ENCODE measurements at places on chromosomes 3 and 15.
A peak's percentile ranks its signal among the peaks of the same experiment; 100 is the strongest.

GRCh38 chr15:39115379-39116057 lies 465.4 kb upstream of the THBS1 start:
- no peak for DNase-seq

DNA sequence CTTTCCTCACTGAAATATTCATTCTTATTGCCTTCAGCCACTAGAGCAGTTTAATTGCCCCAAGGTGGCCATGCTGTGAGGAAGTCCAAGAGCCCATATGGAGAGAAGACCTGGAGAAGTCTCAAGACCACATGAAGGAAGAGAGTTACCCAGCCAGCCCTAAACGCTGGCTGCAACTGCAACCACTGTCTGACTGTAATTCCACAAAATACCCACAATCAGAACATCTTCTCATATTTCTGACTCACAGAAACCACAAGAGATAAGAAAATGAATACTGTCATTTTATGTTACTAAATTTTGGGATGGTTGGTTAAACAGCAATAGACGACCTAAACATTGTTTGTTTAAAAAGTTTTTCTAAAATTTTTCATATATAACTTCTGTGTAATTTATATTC lies 14.7 kb upstream of the SST start:
- no peak for DNase-seq

GRCh38 chr3:2452249-2452648 lies 353.6 kb downstream of the CNTN4 start:
- DNase-seq, result no peak

DNA sequence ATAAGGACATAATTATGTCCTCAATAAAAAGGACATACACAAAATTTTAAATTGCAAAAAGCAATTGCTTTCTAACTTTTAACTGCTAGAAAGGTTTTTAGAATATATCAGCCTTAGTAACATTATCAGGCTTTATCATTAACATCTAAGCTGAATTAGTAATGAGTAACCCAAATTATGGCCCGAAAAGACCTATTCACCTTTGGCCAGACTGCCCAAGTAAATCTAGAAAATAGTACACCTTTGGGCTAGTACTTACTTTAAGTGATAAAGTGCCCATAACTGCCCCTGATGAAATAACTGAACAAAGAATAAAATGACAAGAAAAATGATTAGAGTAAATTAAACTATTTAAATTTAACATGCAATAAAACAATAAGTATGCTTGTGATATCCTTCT lies 117.2 kb downstream of the TBL1XR1 start:
- DNase-seq, result no peak

GRCh38 chr3:78314327-78314726 lies 1274.4 kb downstream of the ROBO2 start:
- DNase-seq, result no peak

GRCh38 chr3:53482227-53482626 lies 12.2 kb upstream of the CACNA1D start:
- no peak for DNase-seq

DNA sequence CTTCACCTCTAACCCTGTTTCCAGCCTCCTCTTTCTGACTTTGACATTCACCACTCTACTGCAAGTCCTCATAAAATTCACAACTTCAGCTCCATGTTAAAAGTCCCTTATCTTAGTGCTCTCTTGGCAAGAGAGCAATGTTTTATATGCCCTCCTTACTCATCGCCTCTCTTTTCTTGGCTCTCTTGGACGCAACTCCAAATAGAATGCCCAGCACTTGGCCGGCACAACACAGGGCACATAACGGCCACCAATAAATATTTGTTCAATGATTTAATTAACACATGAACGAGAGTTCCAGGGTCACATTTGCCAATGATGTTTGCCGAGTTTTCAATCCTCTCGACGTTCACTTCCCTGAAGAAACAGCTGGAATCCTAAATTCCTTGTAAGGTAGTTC lies 401.4 kb downstream of the ROBO1 start:
- no peak for DNase-seq

- no peak for DNase-seq
Observed at GRCh38 chr3:189058071-189058470, 113.7 kb upstream of the TPRG1 start.

DNA sequence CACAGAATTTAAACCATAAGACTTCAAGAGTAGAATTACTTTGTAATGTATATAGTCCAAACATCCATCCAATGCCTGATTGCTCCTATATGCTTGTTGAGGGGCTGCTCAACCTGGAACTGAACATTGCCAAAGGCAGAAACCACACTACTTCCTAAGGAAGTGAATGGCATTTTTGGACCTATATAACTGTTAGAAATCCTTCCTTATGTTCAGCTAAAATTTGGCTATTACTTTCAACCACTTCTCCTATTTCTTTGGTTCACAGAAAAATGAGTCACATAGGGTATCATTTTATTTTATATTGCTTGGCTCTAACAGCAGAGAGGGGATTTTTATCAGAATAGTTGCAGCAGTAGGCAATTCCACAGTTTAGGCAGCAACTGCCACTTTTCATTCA lies 342.1 kb downstream of the SLC9A9 start:
- no peak for DNase-seq

GRCh38 chr3:14467814-14468620 lies 65.6 kb downstream of the SLC6A6 start:
- DNase-seq, result no peak

GRCh38 chr3:191176038-191176785 lies 22.8 kb upstream of the OSTN start:
- no peak for DNase-seq

DNA sequence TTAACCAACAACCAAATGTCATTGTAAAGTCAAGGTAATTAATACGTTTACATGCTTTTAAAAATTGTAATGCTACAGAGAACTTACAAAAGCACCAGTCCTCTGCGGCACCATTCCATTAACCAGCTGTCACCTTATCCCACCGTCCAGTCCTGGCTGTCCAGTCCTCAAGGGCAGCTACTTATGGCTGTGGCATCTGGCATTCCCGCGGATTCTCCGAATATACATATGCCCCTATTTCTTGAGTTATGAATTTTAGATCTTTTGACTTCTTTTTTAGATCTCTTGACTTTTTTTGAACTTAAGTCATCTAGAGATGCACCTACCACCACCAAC lies 382 bp upstream of the POMGNT2 start:
- DNase-seq, result no peak

GRCh38 chr3:71554649-71555048 lies 28.9 kb downstream of the FOXP1 start:
- DNase-seq, result no peak

- DNase-seq, result no peak
Observed at GRCh38 chr3:89947337-89947954, 840.0 kb downstream of the EPHA3 start.

- DNase-seq, result peak; percentile 8
Observed at GRCh38 chr15:44584162-44584749, 47.3 kb downstream of the EIF3J start.

DNA sequence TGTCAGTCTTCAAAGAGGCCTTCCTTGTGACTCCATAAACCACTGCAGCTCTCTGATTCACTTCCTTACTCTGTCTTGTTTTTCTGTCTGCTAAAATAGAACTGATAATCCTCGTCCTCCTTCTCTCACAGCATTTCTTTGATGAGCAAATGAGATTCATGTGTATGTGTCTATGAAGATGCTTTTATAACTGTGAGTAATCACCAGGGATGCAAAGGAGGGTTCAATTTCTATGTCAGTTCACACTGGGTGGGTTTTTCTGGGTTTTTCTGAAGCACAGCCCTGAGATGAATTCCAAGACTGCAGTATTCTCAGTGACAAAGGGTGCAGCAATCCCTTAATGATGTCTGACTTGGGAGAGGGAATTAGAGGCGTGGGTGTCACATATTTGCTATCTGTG lies 746.6 kb upstream of the CFAP20DC start:
- DNase-seq, result no peak

- no peak for DNase-seq
Observed at GRCh38 chr3:37993820-37994638, 3.4 kb downstream of the VILL start.

DNA sequence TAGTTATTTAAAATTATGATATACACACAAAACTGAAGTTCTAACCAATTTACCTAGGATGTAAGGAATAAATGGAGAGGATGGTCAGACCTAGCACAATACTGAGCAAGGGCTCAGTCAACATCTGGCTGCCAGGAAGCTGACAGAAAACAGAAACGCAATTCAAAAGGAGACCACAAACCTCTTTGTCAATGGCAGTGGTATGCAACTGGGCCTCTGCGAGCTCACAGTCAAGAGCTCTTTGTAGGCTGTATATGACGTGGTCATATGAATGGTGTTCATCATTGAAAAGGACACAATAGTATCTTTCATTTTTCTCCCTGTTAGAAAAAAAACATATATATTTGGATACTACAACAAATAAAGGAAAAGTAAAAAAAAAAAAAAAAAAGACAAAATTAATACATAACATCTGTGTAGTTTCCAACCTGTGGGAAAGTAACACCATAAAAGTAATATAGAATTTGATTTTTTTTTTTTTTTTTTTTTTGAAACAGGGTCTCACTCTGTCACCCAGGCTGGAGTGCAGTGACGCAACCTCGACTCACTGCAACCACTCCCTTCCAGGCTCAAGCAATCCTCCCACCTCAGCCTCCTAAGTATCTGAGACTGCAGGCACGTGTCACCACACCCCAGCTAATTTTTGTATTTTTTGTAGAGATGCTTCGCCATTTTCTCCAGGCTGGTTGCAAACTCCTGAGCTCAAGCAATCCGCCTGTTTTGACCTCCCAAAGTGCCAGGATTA lies 37.9 kb downstream of the UBR1 start:
- peak; percentile 8 for DNase-seq

DNA sequence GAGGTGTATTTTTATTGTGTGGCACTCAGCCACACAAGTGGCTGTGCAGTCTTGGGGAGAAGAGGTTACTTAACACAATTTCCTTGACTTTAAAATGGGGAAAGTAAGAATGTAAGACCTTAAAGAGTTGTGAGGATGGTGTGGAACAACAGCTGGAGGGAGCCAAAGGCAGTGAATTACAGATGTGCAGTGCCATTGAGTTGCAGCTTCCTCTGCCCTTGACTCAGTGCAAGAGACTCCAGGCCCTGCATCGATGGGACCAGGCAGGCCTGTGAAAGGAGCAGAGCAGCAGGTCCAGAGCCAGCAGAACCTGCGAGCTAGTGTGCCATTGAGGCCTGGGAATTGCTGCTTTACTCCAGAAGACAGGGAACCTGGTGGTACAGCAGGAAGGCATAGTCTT lies 27.2 kb downstream of the EEFSEC start:
- DNase-seq, result no peak

DNA sequence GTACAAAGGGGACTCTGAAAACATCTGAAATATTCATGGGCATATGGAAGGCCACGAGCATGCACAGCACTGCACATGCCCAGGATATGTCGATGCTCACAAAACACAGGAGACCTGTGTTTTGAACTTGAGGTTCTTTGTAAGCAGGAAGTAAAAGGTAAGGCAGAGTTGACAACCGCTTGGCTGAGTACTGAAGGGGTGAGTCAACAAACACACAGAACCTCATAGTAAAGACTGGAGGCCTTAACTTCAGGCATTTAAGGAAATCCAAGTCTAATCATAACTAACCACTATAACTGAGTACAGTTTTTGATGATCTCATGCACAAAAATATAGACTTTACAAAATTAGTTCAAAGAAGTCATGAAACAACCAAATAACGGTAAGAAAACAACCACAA lies 80.6 kb downstream of the MYO9A start:
- no peak for DNase-seq

GRCh38 chr3:188905547-188905946 lies 266.2 kb upstream of the TPRG1 start:
- DNase-seq, result no peak

Measured in NT2/D1 (cell line).